ENCODE measurements at places on chromosomes 4 and X.

- DNase-seq, result no peak
Observed at GRCh38 chr4:6115342-6115741, 85.0 kb downstream of the JAKMIP1 start.

GRCh38 chrX:147343467-147343866 is 528.9 kb upstream of the CXorf51A start:
- no peak for DNase-seq

GRCh38 chr4:3193531-3194203 is 55.3 kb upstream of the MSANTD1 start:
- peak; percentile 53 for DNase-seq

GRCh38 chrX:152165033-152165743 is 26.8 kb upstream of the MAGEA10 start:
- no peak for DNase-seq
